H1 (cell line): ENCODE measurements at places on chromosomes 3 and 15.

GRCh38 chr3:2023959-2024358 is 74.7 kb upstream of the CNTN4 start:
- DNase-seq: no peak

DNA sequence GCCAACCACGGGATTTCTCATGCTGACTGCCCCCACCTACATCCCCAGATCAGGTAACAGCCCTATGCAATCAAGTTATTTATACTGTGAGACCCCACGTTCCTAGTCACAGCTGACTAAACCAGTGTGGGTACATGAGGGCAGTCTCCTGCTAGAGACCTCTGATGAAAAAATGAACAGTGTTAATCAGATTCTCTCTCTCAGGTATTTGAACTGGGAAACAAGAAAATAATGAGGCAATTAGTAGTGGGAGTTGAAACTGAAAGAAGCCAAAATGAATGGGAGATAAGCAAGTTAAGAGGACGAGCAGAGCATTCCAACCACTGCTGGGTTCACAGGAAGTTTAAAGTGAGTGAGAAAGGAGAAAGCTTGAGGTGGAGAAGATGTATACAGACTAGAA is 98.5 kb upstream of the MYO5C start:
- DNase-seq: no peak

- no peak for DNase-seq
Measured at GRCh38 chr3:183477801-183478456, 49.5 kb upstream of the MCF2L2 start.

GRCh38 chr15:92733934-92734521 is 78.5 kb upstream of the FAM174B start:
- no peak for DNase-seq

DNA sequence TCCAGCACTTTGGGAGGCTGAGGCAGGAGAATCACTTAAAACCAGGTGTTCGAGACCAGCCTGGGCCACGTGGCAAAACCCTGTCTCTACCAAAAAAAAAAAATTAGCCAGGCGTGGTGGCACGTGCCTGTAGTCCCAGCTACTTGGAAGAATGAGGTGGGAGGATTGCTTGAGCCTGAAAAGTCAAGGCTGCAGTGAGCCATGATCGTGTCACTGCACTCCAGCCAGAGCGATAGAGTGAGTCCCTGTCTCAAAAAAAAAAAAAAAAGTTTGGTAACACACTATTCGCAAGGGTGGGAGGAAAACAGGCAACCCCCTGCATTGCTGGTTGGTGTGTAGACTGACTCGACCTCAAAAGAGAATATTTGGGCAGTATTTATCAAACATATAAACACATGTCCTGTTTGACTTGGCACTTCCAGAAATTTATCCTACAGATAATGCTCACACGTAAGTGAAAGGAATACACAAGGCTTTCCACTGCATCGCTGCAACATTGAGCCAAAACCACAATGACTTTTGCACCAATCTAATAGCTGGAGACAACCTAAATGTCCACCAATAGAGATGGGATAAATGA is 3.1 kb upstream of the ANPEP start:
- DNase-seq: no peak

- no peak for DNase-seq
Measured at GRCh38 chr15:33644304-33644703, 324.0 kb upstream of the CHRM5 start.

GRCh38 chr15:71899674-71900073 is 89.3 kb downstream of the NR2E3 start:
- DNase-seq: no peak

- DNase-seq: no peak
Measured at GRCh38 chr3:31166249-31166885, 271.9 kb upstream of the GADL1 start.

GRCh38 chr3:59481776-59482400 is 432.1 kb upstream of the CFAP20DC start:
- DNase-seq: no peak

DNA sequence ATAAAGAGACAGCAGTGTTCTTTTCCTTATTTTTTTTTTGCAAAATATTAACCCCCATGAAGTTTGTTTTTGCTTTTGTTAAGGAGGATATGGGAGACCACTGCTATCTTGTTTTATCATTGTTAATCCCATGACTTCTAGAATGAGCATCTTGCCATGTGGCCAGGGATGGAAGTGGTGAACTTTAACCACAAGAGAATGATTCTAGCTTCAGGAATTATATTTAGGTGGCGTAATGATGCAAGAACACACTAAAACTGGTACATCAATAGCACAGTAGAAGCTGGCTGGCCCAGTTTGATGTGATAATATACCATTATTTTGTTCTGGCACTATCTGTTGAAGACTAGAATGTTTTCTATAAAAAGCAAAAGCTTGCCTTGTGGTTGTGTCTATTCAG is 720.9 kb downstream of the GRM7 start:
- no peak for DNase-seq

GRCh38 chr15:99421172-99421656 is 144.6 kb upstream of the MEF2A start:
- no peak for DNase-seq

GRCh38 chr15:25890529-25890928 is 27.4 kb upstream of the ATP10A start:
- DNase-seq: no peak

- no peak for DNase-seq
Measured at GRCh38 chr15:96042734-96043224, 287.7 kb upstream of the NR2F2 start.

- DNase-seq: no peak
Measured at GRCh38 chr3:186986816-186987215, 56.5 kb downstream of the ST6GAL1 start.

- no peak for DNase-seq
Measured at GRCh38 chr3:158792709-158793108, 9.1 kb upstream of the MFSD1 start.

GRCh38 chr15:78372880-78373279 is 32.7 kb downstream of the CRABP1 start:
- DNase-seq: no peak
